ENCODE measurements at places on chromosomes 7 and 10.

DNA sequence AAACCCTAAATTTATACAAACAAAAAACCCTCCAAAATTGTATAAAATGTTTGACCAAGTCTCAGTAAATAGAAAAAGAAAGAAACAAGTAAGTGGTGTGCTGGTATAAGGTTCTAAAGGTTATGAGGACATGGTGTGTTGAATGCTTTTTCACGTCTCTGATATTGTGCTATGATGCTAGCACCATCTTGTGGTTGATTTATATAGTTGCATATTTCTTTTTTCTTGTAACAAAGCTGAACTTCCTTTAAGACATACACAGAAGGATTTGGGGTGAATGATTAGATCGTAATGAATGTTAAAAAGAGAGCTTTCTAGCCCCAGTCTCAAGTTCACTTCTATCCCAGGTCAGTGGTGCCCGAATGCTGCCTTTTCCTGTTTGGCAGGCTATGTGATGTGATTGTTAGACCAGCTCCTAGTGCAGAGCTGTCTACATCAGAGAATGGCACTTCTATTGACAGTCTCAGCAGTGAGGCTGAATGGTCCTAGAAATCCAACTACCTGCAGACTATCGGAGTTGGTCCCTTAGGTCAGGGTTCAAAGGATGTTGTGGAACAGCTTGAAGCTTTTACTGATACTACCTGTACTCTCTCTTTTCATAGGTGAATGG is 25.0 kb downstream of the VTI1A start:
- DNase-seq: no peak

DNA sequence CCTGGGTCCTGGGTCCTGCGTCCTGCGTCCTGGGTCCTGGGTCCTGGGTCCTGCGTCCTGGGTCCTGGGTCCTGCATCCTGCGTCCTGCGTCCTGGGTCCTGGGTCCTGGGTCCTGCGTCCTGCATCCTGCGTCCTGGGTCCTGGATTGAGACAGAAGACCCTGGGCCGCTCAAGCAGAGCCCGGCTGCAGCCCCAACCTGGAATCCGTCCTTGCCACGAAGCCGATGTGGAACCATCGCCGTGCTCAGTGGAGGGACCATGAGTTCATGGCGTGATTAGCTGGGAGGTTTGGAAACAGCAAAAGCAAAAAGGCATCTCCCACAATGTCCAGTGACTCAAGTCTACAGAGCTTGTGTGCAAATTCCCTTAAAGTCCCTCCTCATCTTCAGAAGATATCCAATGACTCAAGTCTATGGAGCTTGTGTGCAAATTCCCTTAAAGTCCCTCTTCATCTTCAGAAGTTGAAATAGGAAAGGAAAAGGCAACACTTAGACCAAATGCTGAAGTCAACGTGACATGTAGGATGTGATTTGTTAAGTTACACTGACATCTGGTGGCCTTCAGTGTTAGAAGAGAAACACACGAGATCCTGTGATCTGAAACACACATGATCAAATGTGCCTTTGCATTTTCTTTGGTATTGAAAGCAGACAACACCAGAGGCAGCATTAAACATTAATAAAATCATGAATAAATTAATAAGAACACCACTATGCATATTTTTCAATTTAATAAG is 179.9 kb downstream of the PTPRN2 start:
- no peak for DNase-seq

DNA sequence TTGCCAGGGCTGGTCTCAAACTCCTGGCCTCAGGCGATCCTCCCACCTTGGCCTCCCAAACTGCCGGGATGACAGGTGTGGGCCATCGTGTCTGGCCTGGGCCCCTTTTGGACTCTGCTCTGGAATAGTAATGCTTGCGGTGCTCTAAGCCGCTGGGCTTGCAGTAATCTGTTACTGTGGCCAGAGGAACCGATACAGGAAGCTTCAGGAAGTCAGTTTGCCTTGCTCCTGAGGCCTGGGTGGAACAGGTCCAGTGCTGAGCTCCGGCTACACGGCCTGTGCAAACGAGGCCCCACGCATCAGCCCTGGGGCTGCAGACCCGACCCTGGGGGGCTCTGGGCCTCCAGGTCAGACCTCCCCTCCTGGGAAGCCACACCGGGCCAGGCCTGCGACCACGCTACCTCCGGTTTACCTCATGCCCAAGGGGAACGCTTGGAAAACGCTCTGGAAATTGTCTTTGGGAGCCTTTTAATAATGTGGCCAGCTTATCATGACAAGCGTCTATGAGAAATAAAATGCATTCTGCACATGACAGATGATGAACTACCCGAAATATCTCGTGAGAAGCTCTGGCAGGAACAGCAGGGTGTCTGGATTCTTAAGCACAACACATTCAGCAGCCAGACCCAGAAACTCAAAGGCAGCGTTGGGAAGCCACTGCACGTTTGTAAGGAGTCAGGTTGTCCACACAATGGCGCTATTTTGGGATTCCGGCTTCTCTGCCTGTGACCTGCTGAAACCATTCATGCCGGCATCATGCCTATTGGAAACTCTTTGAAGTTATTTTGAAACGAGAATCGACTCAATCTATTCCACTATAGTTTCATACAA is 10.1 kb upstream of the ADAP1 start:
- peak; percentile 30 for DNase-seq

DNA sequence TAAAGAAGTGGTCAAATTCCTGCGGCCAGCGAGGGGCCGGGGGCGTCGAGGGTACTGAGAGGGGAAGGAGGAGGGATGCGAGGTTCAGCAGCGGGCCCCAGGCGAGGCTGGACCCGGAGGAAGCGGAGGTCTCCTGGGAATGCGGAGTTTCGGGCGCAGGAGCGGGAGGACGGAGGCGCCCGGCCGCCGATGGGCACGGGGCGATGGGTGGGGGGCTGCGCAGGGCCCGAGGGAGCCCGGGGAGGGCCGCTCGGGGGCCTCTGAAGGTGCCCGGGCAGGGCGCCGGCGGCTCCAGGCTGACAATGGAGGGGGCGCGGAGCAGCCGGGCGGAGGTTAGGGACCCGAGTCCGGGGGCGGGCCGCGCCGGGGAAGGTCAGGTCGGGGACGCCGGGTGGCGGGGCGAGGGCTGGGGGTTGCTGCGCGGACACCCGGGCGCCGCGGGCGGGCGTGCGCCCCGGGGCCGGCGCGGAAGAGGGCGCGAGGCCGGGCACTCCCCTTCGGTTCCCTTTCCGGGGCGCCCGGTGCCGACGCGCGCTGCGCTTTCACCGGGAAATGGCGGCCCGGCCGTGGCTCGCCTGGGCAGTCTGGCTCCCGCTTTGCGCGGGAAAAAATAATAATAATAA is 683 bp downstream of the MACROH2A2 start:
- DNase-seq: no peak

DNA sequence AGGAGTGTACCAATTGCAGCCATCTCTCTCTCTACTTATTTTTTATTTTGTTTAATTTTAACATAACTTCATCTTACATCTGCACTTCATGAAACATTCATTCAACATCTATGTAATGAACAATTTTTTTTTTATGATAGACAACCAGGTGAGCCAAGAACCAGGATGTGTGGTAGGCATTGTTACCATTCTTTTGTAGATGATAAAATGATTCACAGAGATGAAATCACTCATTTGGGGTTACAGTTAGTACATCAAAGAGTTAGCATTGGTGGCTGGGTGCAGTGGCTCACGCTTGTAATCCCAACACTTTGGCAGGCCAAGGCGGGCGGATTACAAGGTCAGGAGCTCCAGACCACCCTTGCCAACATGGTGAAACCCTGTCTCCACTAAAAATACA is 127.8 kb downstream of the HDAC9 start:
- DNase-seq: no peak

GRCh38 chr7:95318501-95319100 is 5.7 kb downstream of the PON1 start:
- DNase-seq: no peak

Data from ascending aorta (tissue), 2 donors.